ENCODE measurements at places on chromosomes 16 and 17. TPM values are rescaled to one million over a fixed set of nuclear protein-coding genes. Genes with fewer than 3 reads are reported as not detected.

Gene KRT32
- total RNA-seq, result not detected

Gene CLEC10A
- not detected for total RNA-seq

Gene CACNG1
- not detected for total RNA-seq

Gene RBBP6
- total RNA-seq, result 17.4 TPM

Gene SERPINF2
- total RNA-seq, result 0.20 TPM

Gene ADORA2B
- 28.2 TPM for total RNA-seq

Gene PAM16
- 13.6 TPM for total RNA-seq

Gene CDR2L
- total RNA-seq, result 25.6 TPM

Gene APOH
- not detected for total RNA-seq

Gene KRT15
- 0.13 TPM for total RNA-seq

Gene HBA2
- not detected for total RNA-seq

Gene IQCK
- total RNA-seq, result 4.8 TPM

Gene ARSG
- total RNA-seq, result 6.3 TPM

Gene THUMPD1
- total RNA-seq, result 43.8 TPM

Gene RTN4RL1
- total RNA-seq, result 0.46 TPM

Gene CCL4
- not detected for total RNA-seq

Gene AIPL1
- total RNA-seq, result not detected

Gene SPATA32
- not detected for total RNA-seq

Gene WBP2
- total RNA-seq, result 45.3 TPM

Gene CHAD
- total RNA-seq, result not detected

Gene CIITA
- total RNA-seq, result 1.1 TPM

Gene CDRT15L2
- total RNA-seq, result not detected

Gene GAS2L2
- 0.07 TPM for total RNA-seq

Gene AANAT
- not detected for total RNA-seq

Gene MT1M
- total RNA-seq, result not detected

Gene ATXN2L
- total RNA-seq, result 66.5 TPM

Gene NPIPB2
- 7.3 TPM for total RNA-seq

Gene TEKT5
- 0.13 TPM for total RNA-seq

Gene PPP1R1B
- 0.91 TPM for total RNA-seq

Gene MAF
- total RNA-seq, result 10.1 TPM

Gene CD300LF
- not detected for total RNA-seq

Gene AMFR
- total RNA-seq, result 285 TPM

Gene RPTOR
- total RNA-seq, result 48.7 TPM

Gene IGSF6
- not detected for total RNA-seq

Gene FZD2
- 27.6 TPM for total RNA-seq

Gene TPSAB1
- total RNA-seq, result not detected

Gene MARF1
- 24.7 TPM for total RNA-seq

Gene GLP2R
- total RNA-seq, result not detected

Gene ASPHD1
- 12.8 TPM for total RNA-seq

Gene C16orf86
- total RNA-seq, result 2.7 TPM

Gene AXIN2
- 1.9 TPM for total RNA-seq

Gene PRKCA
- 34.0 TPM for total RNA-seq

Gene SLC5A11
- not detected for total RNA-seq

Gene MINK1
- total RNA-seq, result 73.2 TPM

Gene KCNJ2
- total RNA-seq, result 2.9 TPM

Gene KRTAP3-2
- total RNA-seq, result not detected

Gene DOC2B
- not detected for total RNA-seq

Gene NR1D1
- total RNA-seq, result 6.2 TPM

Gene GPR179
- total RNA-seq, result 0.10 TPM

Gene MEFV
- total RNA-seq, result 0.10 TPM

Gene FOXN1
- total RNA-seq, result not detected

Gene TOM1L1
- 18.1 TPM for total RNA-seq

Gene KLHL10
- total RNA-seq, result 0.20 TPM

Gene PRSS8
- total RNA-seq, result not detected

Gene BBS2
- total RNA-seq, result 47.3 TPM

Gene KRT20
- not detected for total RNA-seq

All from smooth muscle cell of the pulmonary artery (primary cell).